ENCODE measurements at places on chromosomes 6 and 20.

DNA sequence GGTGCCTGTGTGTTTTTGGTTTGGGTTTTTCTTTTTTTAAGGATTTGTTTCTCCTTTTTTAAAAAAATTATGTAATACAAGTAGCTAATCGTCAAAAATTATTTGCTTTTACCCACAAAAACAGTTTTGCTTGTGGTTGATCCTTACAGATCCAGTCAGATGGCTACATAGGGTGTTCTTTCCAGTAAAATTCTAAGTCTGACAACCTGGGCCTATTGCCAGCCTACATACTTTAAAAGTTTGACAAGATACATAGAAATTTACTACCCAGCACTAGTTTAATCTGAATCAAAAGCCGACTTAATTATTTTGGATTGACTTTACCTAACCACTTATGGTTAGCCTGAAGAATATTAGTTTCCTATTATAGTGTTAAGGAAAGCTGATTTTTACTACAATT lies 2.1 kb upstream of the SOX4 start:
- no peak for DNase-seq

- DNase-seq: no peak
These were observed 189.7 kb upstream of the NOX3 start for GRCh38 chr6:155645325-155645724.

DNA sequence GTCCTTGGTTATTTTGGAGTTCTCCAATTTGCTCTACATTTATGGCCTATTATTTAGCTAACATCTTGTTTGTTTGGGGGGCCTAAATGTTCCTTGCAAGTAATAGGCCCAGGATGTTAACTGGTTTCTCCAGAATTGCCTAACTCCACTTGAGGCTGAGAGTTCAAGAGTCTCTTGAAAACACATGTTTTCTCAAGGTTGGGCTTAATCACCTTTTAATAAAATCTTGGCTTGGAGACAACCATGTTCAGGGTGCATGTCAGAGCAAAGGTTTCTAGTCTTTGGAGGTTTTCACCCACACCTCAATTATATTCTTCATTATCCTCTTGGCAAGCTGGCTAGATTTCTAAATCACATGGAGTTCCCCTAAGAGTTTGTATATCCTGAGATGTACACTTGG lies 54.2 kb downstream of the KLHL31 start:
- no peak for DNase-seq

- DNase-seq: no peak
These were observed 79.2 kb downstream of the WDR27 start for GRCh38 chr6:169622618-169623017.

- no peak for DNase-seq
These were observed 162.2 kb downstream of the NKAIN2 start for GRCh38 chr6:123965894-123966293.

- no peak for DNase-seq
These were observed 312.0 kb downstream of the RNGTT start for GRCh38 chr6:88651400-88651799.

GRCh38 chr20:31517373-31517772 lies 3.1 kb downstream of the HM13 start:
- no peak for DNase-seq

DNA sequence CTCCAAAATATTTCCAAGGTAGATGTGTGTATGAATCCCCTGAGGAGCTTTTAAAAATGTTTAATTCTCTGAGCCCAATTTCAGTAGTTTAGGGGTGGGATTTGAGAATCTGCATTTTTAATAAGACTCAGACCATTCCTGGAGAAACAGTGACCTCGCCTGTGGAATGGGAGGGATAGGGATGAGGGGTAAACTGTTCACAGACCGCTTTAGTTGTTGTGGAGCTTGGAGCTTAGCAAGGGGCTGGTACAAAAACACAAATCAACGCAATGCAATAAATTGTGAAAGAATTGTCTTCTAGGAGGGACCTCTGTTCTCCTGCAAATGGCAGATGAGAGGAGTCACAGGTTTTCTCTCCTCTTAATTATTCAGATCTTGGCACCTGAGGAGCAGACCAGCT lies 239.3 kb upstream of the SULF2 start:
- DNase-seq: no peak

DNA sequence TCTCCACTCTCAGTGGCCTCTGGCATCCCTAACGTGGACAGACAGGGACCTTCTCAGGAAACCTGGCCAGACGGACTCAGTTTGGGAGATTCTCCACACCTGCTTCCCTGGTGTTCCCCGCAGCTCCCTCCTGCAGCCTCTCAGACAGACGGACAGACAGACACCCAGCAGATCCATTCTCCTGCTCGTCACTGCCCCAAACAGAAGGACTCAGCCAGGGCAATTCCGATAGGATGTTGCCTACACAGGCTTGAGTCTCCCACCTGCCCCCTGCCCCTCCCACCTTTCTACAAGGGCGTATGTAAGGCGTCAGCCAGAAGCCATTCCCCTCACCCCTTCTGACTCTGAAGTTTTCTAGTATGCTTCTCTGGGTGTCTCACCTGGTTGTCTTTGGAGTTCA lies 428 bp downstream of the CCM2L start:
- DNase-seq: no peak

DNA sequence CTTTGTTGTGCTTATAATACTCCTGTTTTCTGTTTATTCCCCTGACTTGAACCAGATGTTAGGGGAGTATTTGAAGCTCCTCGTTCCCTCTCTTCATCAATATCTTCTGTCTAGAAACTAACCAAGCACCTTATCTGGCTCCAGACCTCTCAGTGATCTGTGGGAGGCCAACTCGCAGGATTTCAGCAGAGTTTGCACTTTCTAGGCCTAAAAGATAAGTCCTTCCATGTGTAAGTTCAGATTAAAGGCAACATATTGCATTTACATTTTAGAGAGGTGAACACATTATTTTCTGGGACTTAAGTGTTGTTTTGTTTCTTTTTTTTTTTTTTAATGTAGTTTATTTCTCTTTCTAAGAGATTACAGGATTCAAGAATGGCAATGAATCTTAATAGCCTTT lies 139.4 kb upstream of the AKAP12 start:
- DNase-seq: no peak

GRCh38 chr20:4100679-4101078 lies 85.3 kb upstream of the RNF24 start:
- DNase-seq: no peak

DNA sequence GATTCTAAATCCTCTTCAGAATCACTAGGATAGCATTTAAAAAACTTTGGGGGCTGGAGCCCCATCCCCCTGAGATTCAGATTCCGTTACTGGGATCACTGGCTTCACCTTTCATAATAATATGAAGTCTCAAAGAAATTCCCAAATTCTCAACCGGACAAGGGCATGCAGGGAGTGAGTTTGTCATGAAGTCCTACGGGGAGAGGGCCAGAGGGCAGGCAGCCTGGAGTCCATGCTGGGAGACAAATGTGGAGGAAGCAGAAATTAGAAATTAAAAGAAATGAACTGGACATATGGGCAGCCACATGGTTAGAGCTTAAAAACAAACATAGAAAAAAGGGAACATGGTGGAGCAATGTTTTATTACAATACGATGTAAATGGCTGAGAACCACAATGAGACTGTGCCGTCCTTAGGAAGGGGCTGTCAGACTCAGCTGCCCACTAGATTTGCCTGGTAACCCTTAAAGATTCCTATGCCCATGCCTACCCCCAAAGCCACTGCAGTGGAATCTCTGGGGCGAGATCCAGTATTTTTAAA lies 142.6 kb downstream of the CEBPB start:
- DNase-seq: no peak

DNA sequence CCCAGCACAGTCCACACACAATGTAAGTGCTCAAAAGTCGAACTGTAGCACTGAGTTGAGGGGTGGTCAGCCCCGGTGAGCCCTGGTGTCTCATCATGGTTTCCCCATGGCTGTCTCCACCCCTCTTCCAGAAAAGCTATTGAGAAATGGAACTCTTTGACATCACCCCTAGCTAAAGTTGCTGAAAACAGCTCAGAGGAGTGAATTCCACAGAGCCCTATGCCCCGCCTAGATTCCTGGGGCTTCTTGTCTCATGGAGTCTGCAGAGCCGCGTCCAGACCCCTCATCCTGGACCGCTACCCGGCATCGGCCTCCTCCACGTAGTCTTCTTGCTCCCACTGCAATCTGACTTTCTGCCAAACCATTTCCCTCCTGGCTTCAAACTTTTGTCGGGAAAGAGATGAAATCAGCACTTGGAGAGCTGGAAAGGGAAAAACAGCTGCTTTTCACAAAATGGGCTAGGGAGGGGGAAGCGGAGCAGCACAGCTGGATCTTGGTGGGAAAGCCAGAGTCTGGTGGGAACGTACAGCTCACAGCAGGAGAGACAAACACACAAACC lies 132.2 kb downstream of the SNX5 start:
- DNase-seq: no peak

DNA sequence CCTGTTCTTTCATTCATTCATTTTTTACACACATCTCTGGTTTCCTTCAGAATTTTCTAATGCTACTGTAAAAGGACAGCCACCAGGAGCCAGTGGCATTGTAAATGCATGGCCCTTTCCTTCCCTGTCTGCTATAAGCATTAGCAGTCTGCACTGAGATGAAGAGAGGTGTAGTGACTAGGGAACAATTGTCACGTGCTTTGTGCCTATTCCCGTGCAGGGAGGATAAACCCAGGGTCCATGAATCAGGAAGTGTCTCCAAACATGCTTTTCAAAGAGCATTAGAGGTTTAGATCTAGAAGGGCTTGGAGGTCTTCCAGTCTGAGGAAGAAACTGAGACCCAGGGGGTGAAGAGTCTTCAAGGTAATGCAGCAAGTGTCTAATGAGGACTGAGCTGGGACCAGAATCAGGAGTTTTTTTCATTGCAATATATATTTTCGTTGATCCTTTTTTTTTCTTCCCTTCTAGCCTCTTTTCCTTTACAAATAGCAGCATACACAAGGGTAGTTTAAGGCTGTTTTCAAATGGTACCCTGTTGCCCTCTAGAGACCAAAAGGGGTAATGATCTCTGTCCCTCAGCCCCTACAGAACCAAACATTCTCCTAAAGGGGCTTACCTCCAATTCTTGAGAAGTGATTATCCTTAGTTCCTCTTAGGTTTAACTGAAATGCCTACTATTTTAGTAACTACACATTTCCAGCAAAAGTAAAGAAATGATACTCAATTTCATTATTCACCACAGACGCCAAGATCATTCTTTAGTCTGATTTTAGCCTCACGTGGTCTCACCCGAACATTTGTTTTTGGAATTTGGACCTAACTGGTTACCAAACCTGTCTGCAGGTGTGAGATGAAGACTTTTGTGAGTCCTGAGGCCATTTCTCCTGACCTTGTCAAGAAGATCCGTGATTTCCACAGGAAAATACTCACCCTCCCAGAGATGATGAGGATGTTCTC lies 6.6 kb downstream of the TRIM15 start:
- DNase-seq: no peak

DNA sequence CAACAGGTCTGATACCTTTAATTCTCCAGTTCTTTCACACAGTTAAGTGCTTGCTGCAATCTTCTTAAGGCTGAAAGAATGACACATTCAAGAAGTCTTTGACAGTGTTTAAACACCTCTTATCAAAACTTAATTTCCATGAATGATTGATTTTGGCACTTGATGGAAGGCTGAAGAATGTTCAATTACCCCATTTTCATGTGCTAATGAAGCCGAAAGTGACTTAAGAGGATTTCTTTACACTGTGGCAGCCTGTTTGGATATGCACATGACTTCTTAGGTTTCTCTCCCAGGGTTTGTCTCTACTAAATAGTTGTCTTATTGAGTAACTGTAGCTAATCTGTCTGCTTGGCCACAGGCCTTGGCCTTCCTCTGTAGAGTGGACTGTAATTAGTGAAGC lies 81.1 kb upstream of the PRDM1 start:
- DNase-seq: no peak

GRCh38 chr20:33830371-33830770 lies 19.2 kb downstream of the CHMP4B start:
- no peak for DNase-seq

GRCh38 chr6:31967926-31968320 lies 4.0 kb downstream of the DXO start:
- DNase-seq: no peak

DNA sequence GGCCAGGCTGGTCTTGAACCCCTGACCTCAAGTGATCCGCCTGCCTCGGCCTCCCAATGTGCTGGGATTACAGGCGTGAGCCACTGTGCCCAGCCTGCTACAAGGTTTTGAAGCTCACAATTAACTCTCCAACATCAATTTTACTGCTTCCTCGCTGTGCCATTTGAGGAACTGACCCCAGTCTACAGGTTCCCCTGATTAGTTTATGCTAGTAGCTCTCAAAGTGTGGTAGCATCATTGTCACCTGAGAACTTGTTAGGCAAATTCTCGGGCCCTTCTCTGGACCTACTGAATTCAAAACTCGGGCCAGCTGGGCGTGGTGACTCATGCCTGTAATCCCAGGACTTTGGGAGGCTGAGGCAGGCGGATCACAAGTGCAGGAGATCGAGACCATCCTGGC lies 49.4 kb downstream of the MCUR1 start:
- DNase-seq: no peak

- no peak for DNase-seq
These were observed 25.5 kb upstream of the ADRM1 start for GRCh38 chr20:62277253-62277652.

DNA sequence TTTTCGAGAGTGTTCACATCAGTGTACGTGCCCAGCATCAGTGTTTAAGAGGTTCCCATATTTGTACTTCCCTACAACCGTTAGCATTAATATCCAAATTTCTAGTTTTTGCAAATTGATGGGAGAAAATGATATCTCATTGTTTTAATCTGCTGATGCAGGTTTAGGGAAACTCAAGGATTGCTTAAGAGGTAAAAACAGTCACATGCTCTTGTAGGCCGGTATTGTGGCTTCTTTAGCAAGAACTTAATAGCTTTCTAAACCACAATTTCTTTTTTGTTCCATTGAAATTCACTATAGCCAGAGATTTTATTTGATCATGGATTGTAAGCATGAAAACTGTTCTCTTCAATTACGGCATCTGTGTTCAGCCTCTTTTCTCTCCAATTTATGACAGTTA lies 29.5 kb downstream of the BEND6 start:
- DNase-seq: no peak

DNA sequence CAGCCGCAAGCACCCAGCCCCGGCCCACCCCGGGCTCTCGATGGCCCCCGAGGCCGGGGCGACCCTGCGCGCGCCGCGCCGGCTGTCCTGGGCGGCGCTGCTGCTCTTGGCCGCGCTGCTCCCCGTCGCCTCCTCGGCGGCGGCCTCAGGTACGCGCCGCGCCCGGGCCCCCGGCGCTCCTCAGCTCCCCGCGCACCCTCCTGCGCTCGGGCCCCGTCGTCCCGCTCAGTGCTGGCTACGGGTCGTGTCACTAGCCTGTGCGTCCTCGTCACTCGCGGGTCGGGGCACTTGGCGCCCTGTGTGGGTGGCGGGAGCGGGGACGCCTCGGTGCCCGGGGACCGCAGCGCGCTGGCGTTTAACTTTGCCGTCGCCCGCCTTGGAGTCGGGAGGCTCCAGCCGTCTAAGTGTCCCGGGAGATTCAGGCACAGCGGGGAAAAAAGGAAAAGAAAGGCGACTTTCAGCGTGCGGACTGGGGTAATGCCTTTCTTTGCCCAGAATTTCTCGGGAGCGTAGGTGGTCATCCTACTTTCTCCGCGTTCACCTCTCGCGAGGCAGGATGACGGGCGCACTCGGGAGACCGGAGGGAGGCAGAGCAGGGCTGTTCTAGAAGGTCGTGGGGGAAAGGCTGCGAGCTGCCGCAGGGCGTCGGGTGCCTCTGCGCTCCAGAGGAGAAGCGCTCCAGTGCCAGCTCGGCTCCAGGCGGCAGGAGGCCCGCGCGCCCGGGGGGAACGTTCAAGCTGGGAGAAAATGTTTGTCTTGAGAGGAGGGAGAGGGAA lies 545 bp downstream of the FNDC1 start:
- no peak for DNase-seq
